Mammary epithelial cell (primary cell): ENCODE measurements at places on chromosomes 3 and 15. TPM values are rescaled to one million over a fixed set of nuclear protein-coding genes. Genes with fewer than 3 reads are reported as not detected.

IQCF5 gene
- not detected in 2 replicates for total RNA-seq

CTXND1 gene
- not detected in 2 replicates for total RNA-seq

SHC4 gene
- total RNA-seq, result 23.8 TPM

TAGLN3 gene
- 0.50 TPM for total RNA-seq

PRRT3 gene
- total RNA-seq, result 2.0 TPM

TM4SF4 gene
- not detected for total RNA-seq

NR1I2 gene
- total RNA-seq, result not detected in 2 replicates

ATP8B4 gene
- total RNA-seq, result not detected in 2 replicates
